ENCODE measurements at places on chromosomes 12 and 14.
A peak's percentile ranks its signal among the peaks of the same experiment; 100 is the strongest.

DNA sequence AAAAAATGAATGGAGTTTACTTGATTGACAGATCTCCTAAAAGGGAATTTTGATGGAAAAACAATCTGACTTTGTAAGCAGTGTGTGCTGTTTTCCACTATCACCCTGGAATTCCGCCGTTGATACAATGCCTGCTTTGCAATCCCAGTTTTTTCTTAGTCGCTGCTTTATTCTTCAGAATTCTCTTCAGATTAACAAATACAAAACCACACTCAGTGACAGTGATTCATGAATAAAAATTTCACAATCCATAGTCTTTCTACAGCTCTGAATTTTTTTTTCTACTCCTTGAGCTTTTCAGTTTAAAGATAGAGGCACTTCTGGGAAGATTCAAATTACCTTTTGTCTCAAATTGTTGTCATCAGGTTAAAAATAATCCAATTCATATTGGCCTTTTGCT lies 44.6 kb upstream of the KITLG start:
- DNase-seq, result peak; percentile 88

- DNase-seq, result no peak
Observed at GRCh38 chr12:26748741-26749431, 84.1 kb downstream of the ITPR2 start.

DNA sequence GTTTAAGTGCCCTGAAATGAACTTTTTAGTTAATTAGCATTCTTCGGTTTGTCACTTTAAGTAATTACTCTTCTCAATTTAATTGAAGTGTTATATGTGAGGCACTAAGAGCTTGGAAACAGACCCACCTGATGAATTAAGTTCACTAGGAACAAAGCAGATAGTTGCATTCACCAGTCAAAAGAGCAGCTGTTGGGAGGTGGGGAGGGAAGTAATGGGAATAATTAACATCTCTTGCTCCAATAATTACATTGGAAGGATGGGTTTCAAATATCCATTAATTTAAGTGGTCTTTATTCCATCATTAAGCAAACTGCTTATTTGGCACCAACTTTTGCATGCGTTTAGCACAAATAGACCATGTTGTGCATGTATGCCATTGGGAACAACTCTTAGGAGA lies 667.2 kb downstream of the GALC start:
- no peak for DNase-seq

DNA sequence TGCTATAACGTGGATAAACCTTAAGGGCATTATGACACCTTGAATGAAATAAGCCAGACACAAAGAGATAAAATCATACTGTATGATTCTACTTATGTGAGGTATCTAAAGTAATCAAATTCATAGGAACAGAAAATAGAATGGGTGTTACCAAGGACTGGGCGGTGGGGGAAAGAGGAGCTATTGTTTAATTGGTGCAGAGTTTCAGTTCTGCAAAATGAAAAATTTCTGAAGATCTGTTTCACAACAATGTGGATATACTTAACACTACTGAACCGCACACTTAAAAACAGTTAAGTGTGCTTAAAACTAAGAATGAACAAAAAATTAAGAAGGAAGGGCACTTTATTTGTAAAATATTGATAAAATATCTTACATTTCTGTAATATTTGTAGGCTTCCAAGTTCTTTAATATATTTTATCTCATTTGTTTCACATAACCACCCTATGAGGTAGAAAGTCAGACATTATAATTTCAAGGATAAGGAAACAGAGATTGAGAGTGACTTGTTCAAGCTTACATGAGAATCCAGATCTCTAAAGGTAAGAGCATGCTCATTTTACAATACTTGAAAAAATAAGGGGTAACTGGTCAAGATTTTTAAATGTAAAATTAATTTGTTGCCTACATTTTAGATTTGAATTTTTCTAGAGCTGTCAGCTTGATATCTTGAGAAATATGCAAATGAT lies 14.9 kb downstream of the LTA4H start:
- no peak for DNase-seq

GRCh38 chr12:65648461-65648860 lies 175.8 kb upstream of the HMGA2 start:
- no peak for DNase-seq

DNA sequence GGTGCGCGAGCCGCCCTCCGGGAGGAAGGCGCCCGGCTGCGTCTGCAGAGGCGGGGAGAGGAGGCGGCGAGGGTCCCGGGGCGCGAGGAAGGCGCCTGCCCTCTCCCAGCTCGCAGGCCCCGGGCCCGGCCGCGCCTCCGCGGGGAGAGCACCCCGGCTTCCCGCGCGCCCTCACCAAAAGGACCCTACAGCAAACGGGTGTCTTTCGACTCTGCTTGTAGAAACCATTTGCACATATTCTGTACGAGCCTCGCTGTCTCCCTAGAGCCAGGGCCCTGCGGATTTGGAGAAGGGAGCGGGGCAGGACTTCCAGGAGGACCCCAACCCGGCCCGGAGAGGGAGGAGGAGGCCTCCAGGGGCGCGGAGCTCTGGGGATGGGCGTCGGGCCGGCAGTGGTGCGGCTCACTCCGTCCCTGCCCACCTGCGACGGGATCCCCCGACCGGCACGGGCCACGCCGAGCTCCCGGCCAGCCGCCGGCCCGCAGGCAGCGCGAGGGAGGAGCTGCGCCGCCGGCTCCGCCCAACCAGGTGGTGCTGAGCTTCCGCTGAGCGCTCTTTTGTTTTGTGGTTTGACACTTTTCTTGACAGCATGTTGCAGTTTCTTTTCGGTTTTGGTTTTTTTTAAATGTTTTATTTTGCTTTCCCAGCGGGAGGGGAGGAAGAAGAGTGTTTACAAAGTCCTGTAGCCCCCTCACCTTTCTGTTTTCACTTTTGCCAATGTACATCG lies 103.3 kb upstream of the FKBP4 start:
- no peak for DNase-seq

DNA sequence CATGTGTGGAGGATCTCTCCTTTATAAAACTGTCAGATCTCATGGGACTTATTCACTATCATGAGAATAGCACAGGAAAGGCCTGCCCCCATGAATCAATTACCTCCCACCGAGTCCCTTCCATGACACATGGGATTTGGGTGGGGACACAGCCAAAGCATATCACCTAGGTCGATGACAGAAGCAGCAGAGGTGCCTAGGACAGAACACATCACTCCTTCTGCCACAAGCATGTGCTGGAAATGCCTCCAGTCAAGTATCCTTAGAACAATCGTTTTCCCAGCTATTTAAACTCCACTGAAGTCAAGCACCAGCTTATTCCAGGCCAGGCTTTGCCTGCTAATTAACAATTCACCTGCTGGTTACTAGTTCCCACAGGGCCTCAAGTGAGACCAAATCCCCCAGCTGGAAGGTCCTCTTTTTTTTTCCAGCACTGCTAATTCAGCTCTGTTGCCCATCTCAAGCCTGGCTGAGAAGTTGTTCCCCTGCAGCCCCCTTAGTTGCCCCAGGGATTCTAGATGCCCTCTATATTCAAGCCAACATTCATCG lies 212.3 kb upstream of the NUDT4 start:
- no peak for DNase-seq

GRCh38 chr14:92794547-92794941 lies 439 bp downstream of the GOLGA5 start:
- peak; percentile 45 for DNase-seq

DNA sequence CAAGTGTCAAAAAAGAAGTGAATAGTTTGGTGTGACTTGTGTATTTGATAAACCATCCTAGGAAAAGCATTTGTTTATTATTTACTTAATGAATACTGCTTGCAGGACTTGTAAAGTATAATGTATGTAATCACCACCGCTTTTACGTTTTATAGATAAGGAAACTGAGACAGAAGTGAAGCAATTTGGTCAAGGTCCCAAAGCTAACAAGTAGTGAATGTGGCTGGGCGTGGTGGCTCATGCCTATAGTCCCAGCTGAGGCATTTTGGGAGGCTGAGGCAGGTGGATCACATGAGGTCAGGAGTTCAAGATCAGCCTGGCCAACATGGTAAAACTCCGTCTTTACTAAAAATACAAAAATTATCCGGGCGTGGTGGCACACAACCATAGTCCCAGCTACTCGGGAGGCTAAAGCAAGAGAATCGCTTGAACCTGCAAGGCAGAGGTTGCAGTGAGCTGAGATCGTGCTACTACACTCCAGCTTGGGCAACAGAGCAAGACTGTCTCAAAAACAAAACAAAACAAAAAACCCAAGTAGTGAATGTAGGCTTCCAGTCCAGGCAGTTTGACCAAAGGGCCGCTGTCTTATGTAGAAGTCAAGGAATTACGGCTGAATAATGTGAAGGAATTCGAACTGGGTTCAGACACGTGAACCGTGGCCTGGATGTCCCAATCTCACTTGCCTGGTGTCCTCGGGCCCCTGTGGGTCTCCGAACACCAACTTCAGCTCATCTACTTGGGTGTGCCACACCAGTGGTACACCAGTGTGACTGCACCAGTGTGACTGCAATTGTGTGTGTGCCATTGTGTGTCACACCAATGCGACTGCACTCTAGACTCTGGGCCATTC lies 88.3 kb upstream of the MED13L start:
- no peak for DNase-seq

DNA sequence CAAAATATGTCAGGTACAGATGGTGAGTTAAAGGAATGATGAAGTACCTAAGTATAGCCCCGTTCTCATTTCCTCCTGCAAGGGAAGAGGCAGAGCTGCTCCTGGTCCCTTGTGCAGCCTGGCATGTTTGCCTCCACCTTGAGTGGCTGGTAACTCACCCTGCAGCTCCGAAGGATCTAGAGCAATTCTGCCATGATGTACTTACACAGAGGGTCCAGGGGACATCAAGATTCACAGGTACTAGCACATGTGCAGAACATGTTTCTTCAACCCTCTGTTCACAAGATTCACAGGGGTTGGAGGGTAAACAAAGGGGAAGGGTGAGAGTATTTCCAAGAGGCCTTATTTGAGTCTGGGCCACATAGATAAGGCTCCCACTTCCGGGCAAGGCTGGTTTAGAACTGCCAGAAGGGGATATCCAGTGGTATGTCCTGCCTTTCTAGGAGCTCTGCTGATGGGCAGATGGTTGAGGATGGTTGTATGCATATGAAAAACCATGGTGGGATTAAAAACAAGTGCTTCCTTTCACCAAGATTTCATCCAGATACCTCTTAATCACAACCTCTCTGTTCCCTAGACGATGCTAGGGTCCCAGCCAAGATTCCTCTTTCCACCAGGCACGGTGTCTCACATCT lies 7.7 kb downstream of the DCTN2 start:
- no peak for DNase-seq

GRCh38 chr14:74302634-74303569 lies at the start of gene ABCD4:
TSS of gene ABCD4 (minus strand) at chr14:74302934. CDS start at chr14:74302912, 22 bp downstream.
- DNase-seq, result peak; percentile 90

DNA sequence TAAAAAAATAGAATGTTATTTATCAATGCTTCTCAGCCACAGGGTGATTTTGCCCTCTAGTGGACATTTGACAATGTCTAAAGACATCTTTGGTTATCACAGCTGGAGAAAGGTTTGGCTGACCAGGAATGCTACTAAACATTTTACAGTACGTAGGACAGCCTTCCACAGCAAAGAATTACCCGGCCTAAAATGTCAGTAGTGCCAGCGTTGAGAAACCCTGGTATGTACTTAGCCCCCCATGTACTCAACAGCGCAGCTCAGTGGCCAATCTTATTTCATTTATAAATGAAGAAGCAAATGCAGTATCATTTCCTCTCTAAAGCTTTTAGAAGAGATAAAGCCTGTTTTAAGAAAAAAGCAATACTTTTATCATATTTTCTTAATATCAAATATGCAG lies 5.8 kb downstream of the MARK3 start:
- DNase-seq, result peak; percentile 85

- no peak for DNase-seq
Observed at GRCh38 chr14:21924479-21924878, 250.9 kb upstream of the OR4E1 start.

DNA sequence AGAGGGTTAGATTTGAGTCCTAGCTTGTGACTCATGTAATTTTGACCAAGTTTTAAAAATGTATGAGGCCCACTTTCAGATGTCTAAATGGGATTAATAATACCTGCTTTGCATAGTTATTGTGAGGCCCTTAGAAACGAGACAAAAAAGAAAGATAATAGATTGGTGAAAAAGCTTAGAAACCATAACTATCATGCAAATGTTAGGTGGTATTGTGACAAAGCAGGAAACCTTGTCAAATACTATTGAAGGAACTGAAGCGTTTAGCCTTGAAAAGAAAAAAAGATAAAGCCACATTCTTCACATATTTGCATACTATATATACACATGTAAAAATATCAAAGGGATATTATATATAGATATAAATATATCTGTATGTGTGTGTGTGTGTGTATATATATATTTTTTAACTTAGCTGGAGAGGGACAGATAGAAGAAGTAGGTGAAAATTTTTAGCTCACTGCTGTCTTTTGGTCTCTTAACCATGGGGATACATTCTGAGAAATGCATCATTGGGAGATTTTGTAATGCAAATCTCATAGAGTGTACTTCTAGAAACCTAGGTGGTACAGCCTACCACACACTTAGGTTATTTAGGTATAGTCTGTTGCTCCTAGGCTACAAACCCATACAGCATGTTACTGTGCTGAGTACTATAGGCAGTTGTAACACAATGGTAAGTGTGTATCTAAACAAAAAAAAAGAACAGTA lies 270.3 kb downstream of the CCDC91 start:
- no peak for DNase-seq

DNA sequence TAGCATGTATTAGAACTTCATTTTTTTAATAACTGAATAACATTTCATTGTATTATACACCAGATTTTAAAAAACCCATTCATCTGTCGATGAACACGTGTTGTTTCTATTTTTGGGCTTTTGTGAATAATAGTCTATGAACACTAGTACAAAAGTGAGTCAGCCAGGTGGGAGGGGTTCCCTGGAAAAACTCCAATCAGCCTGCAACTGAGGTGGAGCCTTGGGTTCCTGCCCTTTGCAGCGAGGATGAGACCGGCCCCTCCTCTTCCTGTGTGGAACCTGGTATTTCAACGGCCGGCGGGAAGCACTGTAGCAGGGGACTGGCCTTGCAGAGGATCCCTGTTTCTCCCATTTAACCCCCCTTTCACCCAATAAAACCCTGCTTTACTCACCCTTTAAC lies 56.1 kb downstream of the LMNTD1 start:
- no peak for DNase-seq

GRCh38 chr12:68959891-68960464 lies 27.0 kb upstream of the CPM start:
- DNase-seq, result no peak

GRCh38 chr12:64633011-64633939 lies 23.0 kb downstream of the RASSF3 start:
- DNase-seq, result no peak

- no peak for DNase-seq
Observed at GRCh38 chr12:66066929-66067523, 63.5 kb downstream of the LLPH start.

DNA sequence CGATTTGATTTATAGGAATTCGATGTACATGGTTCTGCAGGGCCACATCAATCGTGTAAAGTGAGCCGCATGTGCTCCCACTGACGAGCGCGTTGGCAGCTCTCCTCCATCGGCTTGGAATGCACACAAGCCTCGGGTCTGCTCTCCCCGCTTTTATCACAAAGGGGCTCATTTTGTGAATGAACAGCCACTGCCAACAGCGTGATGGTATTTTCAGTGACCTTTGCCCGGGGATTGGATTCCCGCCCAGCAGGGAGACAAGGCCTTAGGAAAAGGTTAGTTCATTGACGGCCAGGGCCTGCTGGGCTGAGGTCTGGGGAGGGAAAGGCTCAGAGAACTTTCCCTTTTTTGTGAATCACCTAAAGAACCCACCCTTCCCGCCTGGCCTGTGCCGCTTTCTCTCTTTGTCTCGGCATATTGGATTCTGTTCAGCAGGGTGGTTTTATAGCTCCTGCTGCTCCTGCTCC lies 232.1 kb downstream of the MSRB3 start:
- no peak for DNase-seq

- no peak for DNase-seq
Observed at GRCh38 chr14:67059596-67059995, 129.6 kb upstream of the GARIN2 start.
